ENCODE measurements at places on chromosomes 5 and 9. TPM values are rescaled to one million over a fixed set of nuclear protein-coding genes. Genes with fewer than 3 reads are reported as not detected.

Gene FAM53C
- 44.2 TPM for polyA plus RNA-seq

Gene GFI1B
- not detected for polyA plus RNA-seq

Gene MTREX
- 94.8 TPM for polyA plus RNA-seq

Gene SHISAL2B
- not detected for polyA plus RNA-seq

Gene GMCL2
- not detected for polyA plus RNA-seq

Gene IRX1
- polyA plus RNA-seq = 0.34 TPM

Gene CEL
- polyA plus RNA-seq = 0.95 TPM

Gene PRUNE2
- 9.7 TPM for polyA plus RNA-seq

Gene F2RL1
- 0.12 TPM for polyA plus RNA-seq

Gene TTC1
- 71.6 TPM for polyA plus RNA-seq

Gene PGM5
- not detected for polyA plus RNA-seq

Measured in neural cell (in vitro differentiated cells).